ENCODE measurements at places on chromosomes 3 and 15. TPM values are rescaled to one million over a fixed set of nuclear protein-coding genes. Genes with fewer than 3 reads are reported as not detected.

DNA sequence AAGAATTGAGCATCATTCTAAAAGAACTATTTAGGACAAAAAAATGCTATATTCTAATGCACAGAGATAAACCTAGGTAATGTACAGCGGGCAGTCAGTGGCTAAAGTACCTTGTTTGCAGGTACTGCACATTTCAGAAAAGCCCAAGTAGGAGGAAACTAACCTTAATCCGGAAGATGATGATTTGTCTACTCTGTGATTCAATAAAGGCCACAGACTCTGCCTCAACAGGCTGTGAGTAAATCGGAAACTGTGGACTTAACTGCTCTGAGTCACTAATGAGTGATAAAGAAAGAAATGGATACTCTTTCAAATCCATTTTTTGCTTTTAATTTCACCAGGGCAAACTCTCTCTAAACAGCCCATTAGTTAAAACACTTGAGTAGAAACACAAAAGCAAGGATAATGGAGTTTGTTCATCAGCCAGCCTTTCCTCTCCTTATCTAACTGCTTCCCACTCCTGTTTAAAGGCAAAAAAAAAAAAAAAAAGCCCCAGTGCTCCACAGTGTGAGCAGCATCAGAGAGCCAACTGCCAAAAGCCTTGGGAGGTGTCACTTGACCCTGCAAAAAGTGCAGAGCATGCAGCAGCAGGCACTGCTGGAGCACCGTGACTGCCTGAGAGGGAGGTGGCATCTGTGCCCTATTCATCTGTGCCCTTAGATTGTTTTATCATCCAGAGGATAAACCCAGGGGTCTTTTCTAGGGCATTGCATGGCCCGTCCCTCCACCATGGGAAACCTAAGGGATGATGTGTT, 187.7 kb downstream of the SATB1 start:
- no peak overlapping the region for H3K27ac ChIP-seq
- no peaks in the 10 kb centered on the region for H3K27me3 ChIP-seq
- no peak for DNase-seq
- peaks cover 27% of the 10 kb centered on the region for H3K4me1 ChIP-seq
- no peaks in the 10 kb centered on the region for H3K36me3 ChIP-seq

DNA sequence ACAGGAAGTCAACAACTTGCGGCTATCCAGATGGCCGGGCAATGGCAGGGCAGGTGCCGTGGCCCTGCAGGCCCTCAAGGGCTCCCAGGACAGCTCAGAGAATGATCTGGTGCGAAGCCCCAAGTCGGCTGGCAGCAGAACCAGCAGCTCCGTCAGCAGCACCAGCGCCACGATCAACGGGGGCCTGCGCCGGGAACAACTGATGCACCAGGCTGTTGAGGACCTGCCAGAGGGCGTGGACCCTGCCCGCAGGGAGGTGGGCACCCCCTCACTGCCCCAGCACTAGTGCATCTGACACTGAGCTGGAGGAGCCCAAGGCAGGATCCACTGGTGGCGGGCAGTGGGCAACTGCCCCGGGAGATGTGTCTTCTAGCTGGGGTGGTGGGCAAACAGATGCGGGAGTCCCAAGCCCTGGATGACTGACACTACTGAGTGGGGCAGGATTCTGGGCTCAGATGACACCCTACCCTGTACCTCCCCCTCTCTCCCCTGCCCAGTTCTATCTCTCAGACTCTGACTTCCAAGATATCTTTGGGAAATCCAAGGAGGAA, 15.9 kb downstream of the VILL start:
- no peak for DNase-seq
- no peak overlapping the region for H3K27ac ChIP-seq
- H3K4me1 ChIP-seq: no peaks in the 10 kb centered on the region
- H3K36me3 ChIP-seq: peaks cover 10% of the 10 kb centered on the region

GRCh38 chr15:70765504-70766281, 2.3 kb upstream of the UACA start:
- peak overlapping the region; percentile 34 for H3K4me3 ChIP-seq
- no peaks in the 10 kb centered on the region for H3K27me3 ChIP-seq
- DNase-seq: no peak
- peaks cover 2% of the 10 kb centered on the region for H3K4me1 ChIP-seq
- H3K27ac ChIP-seq: no peak overlapping the region

- H3K27me3 ChIP-seq: no peaks in the 10 kb centered on the region
- H3K4me1 ChIP-seq: no peaks in the 10 kb centered on the region
- H3K4me3 ChIP-seq: no peak overlapping the region
- no peaks in the 10 kb centered on the region for H3K36me3 ChIP-seq
Measured at GRCh38 chr3:71476950-71477349, 106.6 kb downstream of the FOXP1 start.

- no peaks in the 10 kb centered on the region for H3K27me3 ChIP-seq
- H3K36me3 ChIP-seq: no peaks in the 10 kb centered on the region
- no peak for DNase-seq
- no peak overlapping the region for H3K27ac ChIP-seq
- peaks cover 2% of the 10 kb centered on the region for H3K4me1 ChIP-seq
Measured at GRCh38 chr3:107745354-107745753, 222.6 kb downstream of the BBX start.

GRCh38 chr15:69957175-69957574, 140.5 kb downstream of the TLE3 start:
- peak; percentile 59 for DNase-seq
- H3K36me3 ChIP-seq: no peaks in the 10 kb centered on the region
- no peak overlapping the region for H3K27ac ChIP-seq
- H3K27me3 ChIP-seq: no peaks in the 10 kb centered on the region
- H3K4me1 ChIP-seq: no peaks in the 10 kb centered on the region

SEMA3B gene
- total RNA-seq: 10.3 TPM

C3orf22 gene
- total RNA-seq: not detected

FBXW12 gene
- total RNA-seq: 0.13 TPM

KY gene
- not detected for total RNA-seq

GP9 gene
- not detected for total RNA-seq

ZMYND10 gene
- total RNA-seq: 3.2 TPM

SETD2 gene
- total RNA-seq: 53.5 TPM

PP2D1 gene
- total RNA-seq: not detected
